NCI-H2081 treated with DMSO at 0.1 percent for 48 hours (cell line): ENCODE measurements at places on chromosomes 12 and 14.

DNA sequence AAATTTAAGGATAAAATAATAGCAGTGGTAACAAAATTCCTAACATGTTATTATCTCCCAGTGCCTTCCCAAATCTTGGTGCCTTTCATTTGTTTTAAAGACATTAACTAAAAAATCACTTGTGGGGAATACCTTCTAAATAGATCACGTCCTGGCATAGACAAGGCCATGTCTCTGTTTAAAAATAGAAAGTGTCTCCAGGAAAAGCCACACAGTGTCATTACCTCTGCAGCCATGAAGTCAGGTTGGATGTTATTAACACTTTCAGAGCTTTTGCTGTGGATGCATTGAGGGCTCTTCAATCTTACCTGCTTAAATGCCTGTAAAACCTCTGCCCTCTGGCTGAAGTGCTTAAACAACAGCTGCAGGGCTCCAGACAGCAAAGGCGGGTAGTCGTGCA is 211.1 kb downstream of the ITPR2 start:
- no peak for DNase-seq

DNA sequence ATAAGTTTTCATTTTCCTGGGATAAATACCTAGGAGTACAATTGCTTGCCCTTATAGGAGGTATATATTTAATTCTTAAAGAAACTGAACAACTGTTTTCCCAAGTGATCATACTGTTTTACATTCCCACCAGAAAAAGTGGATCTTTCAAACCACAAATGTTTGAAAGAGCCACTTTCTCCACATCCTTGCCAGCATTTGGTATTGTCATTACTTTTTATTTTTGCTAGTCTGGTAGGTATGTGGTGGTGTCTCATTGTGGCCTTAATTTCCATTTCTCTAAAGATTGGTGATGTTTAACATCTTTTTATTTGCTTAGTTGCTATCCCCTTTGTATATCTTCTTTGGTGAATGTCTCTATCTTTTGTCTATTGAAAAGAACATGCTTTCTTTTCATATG is 50.6 kb downstream of the CCDC91 start:
- DNase-seq, result no peak

- DNase-seq, result no peak
These were observed 110.7 kb upstream of the SFSWAP start for GRCh38 chr12:131600160-131600532.

GRCh38 chr12:42236017-42236416 is 2.0 kb downstream of the YAF2 start:
- DNase-seq, result no peak

DNA sequence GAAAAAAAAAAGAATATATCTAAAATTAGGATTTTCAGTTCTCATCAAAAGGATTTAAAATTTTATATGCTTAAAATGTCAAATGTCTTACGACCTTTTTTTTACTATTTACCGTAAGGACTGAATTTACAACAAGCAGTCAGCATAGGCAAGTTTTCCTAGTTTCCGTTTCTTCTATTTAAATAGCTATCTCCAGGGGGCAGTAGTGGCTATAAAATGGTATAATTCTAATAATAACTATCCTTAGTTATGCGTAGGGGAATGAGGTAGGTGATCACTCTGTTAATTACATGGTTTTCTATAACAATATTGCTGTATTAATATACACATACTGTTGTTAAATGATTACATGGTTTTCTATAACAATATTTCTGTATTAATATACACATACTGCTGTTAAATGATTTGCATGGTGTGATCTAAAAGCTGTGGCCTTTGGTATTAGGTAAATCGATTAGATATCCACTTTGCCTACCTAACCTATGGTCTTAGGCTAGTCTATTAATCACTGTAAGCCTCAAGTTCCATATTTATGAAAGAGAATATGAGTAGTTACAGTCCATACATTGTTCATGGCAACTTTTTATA is 217.7 kb upstream of the PDZRN4 start:
- no peak for DNase-seq

DNA sequence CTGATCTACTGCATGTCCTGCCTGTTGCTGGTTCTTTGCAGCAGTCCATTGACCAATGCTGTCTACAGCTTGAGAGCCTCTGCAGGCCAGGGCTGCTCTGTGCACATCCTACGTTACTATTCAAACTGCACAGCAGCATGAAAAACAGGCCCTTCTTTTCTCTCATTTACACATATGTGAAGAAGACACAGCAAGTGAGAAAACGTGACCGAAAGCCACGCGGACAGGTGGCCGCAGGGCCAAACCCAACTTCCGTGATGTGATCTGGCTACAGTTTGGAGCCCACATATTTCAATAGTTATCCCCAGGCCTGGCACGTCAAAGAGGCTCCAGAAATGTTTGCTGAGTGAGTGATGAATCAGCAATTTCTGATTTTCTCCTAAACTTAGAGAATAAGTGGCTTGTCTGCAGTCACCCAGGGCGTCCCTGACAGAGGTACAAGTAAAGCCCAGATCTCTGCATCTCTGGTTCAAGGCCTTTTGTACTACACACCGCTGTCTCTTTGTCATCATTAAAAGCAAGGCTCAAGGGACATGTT is 17.9 kb upstream of the TCL1B start:
- no peak for DNase-seq

DNA sequence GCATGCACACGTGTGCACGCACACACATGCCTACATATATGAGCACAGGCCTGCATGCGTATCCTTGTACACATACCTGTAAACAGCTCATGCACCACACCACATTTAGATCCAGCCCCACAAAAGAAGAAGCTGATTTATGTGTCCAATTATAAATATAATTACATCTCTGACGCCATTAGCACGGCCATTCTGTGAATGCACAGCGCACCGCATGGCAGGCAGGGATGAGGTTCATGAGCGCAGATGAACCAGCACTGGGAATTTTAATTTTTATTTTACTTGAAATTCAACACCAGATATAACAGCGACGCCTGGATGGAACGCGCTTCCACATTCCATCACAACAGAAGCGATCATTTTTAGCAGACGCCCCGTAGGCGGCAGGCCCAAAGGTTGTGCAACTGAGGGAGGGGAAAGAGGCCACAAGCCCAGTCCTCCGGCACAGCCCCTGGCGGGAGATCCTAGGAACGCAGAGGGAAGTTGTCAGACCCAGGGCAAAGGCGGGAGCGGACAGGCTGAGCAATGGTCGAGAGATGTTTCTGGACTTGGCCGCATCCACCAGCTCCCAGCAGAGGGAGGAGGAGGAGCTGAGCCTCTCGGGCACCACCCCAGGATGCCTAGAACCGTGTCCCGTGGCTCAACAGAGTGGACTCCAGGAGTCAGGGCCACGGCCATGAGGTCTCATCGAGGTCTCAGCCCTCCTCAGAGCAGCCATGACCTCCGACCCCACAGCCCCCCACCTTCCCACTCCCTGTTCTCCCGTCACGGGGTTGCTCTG is 37.9 kb upstream of the GALNT9 start:
- DNase-seq, result no peak

DNA sequence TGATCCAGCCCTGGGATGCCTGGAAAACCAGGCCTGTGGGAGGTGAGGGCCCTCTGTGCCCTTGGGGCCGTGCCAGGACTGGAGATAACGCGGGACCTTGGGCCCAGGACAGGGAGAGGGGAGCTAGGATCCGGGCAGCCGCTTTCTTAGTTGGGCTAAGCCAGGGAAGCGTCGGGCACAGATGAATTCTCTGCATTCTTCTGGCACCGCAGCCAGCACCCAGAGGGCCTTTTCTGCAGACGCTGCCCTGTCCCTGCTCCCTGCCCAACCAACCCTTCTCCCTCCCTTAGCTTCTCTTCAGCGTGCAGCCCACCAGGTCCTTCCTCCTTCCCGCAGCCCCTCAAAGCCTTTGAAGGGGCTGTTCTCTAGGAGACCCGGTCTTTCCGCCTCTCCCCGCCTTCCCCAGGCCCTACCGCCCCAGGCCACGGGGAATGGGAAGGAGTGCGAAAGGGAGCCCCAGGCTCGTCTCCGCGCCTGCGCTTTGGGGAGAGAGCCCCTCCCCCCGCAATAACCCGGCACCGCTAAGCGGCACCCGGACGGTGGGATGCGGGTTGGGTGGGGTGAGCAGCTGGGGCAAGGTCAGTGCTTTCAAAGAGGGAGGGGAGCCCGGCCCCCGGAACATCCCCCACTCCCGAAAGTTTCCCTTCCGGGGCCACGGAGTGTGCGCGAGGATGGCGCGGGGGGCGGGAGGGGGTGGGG is 663 bp downstream of the NCKAP5L start:
- no peak for DNase-seq

DNA sequence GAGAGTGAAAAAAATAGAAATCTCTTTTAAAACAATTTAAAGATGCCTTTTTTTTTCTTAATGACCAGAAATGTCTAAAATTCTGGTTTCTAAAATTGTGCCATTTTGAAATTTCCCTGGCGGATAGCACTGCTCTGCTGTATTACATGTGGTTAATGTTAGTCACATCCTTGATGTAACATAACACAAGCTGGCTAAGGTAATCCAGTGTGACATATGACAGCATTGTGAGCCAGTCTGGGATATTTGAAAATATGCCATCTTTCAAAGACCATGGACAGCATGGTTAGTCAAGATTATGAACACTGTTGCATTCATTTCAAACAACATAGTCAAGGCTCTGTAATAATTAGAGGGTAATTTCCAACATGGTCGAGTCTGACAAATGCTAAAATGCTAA is 133.2 kb downstream of the ALX1 start:
- DNase-seq, result no peak

DNA sequence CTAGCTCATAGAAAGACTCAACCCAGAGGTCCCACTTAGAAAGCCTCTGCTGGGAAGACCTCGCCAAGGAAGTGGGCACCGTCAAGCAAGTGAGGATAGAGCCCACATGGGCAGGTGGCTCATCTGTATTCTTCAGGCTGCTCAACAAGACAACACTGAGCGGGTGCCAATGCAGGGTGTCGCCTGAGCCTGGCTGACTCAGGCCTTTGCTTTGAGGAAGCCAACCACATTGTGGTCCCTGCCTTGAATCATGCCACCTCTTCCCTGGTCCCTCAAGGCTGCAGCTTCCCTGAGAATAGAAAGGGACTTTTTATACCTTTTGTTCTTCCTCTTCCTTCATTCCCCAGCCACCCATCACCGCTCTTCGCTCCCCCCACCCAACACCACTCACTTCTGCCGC is 2.1 kb upstream of the RNASE13 start:
- DNase-seq, result no peak

DNA sequence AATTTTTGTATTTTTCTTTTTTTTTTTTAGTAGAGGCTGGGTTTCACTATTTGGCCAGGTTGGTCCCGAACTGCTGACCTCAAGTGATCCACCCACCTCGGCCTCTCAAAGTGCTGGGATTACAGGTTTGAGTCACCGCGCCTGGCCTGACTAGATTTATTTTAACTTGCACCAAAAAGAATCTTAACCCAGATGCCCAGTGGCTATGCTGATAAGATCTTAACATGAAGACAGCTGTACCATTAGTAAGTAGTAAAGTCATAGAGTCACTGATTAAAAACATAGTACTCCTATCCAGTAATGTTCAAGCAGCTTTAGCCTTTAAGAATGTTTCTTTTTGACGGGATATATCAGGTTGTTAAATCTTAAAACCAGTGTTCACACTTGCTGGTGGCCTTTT is 1061.8 kb upstream of the FLRT2 start:
- DNase-seq, result no peak

GRCh38 chr12:76226956-76227355 is 121.3 kb downstream of the BBS10 start:
- no peak for DNase-seq

- DNase-seq, result no peak
These were observed 90.8 kb upstream of the PELI2 start for GRCh38 chr14:56027421-56027820.

- no peak for DNase-seq
These were observed 217.1 kb upstream of the PLEKHG7 start for GRCh38 chr12:92485351-92486348.

GRCh38 chr14:63951429-63951828 is 98.6 kb downstream of the SYNE2 start:
- no peak for DNase-seq

DNA sequence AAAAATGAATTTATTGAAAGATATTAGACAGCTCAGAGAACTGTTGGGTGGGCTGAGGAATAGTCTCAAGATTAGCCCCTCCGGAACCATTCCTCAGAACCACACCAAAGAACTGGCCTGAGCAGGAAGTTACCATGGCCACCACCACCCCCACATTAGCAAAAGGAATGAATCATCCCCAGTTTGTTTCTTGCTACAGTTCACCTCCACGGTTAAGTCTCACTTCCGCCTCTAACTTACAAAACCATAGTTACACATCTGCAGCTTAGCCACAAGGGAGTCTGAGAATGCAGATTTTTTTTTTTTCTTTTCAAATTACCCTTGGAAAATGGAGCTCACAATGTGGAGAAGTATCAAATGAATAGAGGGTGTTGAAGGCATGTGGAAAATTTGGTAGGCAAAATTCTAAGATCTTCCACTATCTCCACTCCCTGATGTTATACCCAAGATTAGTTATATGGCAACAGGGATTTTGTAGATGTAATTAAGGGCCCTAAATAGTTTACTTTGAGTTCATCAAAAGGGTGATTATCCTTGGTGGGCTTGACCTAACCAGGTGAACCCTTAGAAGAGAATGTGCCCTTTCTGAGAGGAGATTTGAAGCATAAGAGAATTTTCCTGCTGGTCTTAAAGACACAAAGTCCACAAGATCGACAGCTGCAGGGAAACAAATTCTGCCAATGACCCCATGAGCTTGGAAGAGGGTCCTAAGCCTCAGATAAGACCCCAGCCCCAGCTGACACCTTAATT is 129.8 kb upstream of the KRR1 start:
- DNase-seq, result no peak

DNA sequence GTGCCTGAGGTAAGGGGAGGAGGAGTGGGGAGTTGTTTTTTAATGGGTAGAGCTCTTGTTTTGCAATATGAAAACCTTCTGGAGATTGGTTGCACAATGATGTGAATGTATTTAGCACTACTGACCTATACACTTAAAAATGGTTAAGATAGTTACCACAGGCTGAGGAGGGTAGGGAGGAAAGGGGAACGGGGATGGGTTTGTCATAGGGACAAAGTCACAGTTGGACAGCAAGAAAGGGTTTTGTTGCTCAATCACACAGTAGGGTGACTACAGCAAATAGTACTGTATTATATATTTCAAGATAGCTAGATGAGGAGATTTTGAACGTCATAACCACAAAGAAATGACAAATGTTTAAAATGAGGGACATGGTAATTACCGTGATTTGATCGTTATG is 1562.4 kb downstream of the AACS start:
- DNase-seq, result peak; percentile 84

DNA sequence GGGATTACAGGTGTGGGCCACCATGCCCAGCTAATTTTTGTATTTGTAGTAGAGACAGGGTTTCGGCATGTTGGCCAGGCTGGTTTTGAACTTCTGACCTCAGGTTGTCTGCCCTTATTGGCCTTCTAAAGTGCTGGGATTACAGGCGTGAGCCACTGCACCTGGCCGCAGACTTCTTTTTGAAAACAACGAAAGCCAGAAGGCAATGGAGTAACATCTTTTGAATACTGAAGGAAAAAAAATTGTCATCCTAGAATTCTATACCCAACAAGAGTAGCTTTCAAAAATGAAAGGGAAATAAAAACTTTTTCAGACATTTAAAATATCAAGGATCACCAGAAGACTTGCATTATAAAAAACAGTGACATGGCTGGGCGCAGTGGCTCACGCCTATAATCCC is 38.7 kb upstream of the CTDSP2 start:
- no peak for DNase-seq

- peak; percentile 41 for DNase-seq
These were observed 73.8 kb downstream of the KIAA0586 start for GRCh38 chr14:58501214-58501816.
